ENCODE measurements at places on chromosomes 6 and 20. TPM values are rescaled to one million over a fixed set of nuclear protein-coding genes. Genes with fewer than 3 reads are reported as not detected.
A peak's percentile ranks its signal among the peaks of the same experiment; 100 is the strongest.

DNA sequence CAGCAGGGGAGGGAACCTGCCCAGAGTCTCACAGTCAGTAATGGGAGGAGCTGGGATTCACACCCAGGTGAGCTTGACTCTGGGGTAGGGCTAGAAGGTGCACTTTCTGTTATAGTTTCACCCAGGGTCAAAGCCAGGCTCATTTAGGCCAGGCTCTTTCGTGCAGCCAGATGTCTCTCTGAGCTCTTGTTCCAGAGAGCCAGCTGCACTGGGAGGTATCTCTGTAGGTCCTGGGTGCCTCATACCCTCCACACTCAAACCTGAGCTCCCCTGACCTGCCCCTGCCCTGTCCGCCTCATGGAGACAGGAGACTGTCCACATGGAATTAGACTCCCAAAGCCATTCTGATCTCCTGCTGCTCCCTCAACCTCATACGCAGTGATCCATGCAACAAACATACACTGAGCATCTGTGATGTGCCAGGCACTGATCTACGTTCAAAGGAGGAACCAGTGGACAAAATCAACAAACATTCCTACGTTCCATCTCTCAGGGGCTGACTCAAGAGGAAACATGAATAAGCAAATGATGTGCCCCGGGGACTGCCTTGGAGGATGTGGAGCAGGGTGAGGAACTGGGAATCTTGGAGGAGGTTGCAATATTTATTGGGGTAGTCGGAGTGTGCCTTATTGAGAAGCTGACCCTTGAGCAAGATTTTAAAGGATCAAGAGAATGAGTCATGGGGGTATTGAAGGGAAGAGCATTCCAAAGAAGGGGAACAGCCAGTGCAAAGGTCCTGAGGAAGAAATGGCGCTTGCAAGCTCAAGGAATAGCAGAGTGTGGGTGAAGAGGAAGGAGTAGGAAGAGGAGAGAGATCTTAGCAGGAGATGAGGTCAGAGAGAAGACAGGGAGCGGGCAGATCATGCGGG is 71.3 kb upstream of the TOX2 start:
- peak; percentile 91 for DNase-seq

DNA sequence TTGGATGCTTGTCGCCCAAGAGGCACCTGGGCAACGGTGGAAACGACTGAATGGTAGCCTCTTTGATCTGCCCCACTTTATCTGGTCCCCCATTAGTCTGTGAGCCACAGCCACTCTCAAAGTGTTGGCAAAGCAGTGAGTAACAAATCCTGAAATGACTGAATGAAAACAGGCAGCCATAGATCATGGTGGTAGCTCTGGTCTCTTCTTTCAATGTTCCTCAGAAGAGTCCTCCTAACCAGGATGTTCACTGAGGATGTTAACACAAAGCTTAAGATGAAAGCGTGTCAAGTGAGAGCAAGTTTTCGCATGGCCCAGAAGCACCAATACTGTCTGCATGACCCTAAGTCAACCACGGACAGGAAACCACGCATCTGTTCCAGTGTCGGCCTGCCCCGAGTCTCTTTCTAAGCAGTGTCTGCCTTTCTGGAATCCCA is 107.3 kb downstream of the IRF4 start:
- DNase-seq = no peak

GRCh38 chr6:20166210-20166609 is 46.1 kb downstream of the MBOAT1 start:
- no peak for DNase-seq

DNA sequence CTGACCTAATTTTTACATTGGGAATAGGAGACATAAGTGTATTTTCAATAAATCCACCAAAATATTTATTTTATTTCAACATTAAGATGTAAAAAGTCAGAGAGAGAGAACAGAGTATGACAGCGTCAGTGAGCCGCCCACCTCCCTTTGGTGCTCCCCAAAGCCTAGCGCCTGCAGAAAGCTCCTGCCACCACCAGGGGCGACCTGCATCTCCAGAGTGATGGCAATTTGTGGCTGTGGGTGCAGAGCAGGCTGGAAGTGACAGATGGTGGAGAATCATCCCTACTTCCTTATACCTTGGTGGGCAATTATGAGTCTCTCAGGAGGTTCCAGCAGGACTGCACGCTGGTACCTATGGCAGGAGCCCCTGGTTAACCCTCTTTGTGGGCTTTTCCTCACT is 87.3 kb downstream of the PTPRT start:
- DNase-seq = no peak

DNA sequence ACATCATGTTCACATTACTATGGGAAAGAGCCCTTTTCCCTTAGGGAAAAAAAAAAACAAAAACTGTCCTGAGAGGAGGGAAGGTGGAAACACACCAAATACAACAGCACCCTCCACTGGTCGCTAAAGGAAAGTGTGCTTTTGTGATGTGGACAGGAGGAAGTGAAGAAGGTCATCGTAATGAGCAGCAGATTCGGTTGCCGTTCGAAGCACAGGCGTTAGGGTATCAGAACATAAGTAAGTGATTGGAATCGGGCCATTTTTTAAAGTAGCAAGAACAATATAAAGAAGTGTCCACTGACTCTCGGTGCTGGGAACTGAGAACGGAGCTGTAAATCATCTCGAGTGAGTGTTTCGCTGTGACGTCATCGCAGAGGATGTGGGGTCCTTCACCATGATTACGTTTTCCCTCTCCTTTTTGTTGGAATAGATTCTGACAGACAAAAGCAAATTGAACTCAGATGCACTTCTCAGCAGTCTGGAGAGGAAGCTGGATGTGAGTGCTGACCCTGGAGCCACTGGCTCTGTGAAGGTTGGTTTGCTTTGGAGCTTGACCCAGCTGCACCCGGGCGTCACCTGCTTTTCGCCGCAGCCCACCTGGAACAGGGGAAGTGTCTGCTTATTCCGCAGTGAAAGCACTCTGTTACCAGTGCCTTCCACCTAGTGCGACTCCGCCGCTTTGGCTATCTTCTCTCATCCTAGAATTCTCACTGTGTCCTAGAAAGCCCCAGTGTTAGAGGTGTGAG is 203.6 kb upstream of the GMDS start:
- peak; percentile 83 for DNase-seq

OTOR gene
- total RNA-seq = not detected
